Activated CD8-positive, alpha-beta T cell treated with anti-CD3 and anti-CD28 coated beads, Interleukin-2, amount 10 ng/mL, durations not matched to agents 7 days and 5 days (primary cell): ENCODE measurements at places on chromosomes 5 and 9.

GRCh38 chr9:89021154-89021803, 30.0 kb downstream of the S1PR3 start:
- no peak for DNase-seq

DNA sequence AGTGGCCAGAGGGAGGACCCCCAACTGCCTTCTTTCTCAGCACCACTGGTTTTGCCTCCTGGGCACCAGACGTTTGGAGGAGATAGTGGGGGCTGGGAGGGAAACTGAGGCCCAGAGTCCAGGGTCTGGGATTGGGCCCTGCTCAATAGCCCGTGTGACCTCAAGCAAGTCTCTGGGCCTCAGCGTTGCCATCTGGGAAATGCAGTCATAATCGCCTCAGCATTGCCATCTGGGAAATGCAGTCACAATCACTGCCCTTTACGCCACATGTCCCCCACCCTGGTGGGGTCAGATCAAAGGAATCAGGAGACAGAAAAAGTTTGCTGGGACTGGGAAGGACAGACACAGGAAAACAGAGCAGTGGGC, 1.6 kb downstream of the SH2D3C start:
- DNase-seq: peak; percentile 42

DNA sequence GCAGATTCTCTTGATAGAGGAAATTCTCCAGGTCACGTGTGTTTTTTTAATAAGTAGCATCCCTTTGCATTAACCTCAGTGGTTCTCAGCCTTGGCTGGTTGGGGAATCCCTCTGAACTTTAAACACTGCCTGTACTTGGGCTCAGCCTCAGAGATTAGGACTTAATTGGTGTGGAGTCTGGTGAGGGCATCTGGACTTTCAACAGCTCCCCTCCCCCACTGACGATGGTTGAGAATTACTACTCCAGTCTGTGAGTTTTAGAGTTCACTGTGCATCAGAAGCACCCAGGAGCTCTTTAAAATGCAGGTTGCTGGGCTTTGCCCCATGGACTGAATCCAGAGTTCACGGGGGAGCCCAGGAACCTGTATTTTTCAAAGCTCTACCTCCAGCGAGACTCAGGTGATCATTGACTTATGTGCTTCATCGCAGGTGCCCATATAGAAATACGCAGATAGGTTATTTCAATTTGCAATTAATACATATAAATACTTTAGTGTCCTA, 71.4 kb downstream of the DAPK1 start:
- no peak for DNase-seq

GRCh38 chr9:2307480-2307879, 292.3 kb downstream of the SMARCA2 start:
- DNase-seq: no peak

DNA sequence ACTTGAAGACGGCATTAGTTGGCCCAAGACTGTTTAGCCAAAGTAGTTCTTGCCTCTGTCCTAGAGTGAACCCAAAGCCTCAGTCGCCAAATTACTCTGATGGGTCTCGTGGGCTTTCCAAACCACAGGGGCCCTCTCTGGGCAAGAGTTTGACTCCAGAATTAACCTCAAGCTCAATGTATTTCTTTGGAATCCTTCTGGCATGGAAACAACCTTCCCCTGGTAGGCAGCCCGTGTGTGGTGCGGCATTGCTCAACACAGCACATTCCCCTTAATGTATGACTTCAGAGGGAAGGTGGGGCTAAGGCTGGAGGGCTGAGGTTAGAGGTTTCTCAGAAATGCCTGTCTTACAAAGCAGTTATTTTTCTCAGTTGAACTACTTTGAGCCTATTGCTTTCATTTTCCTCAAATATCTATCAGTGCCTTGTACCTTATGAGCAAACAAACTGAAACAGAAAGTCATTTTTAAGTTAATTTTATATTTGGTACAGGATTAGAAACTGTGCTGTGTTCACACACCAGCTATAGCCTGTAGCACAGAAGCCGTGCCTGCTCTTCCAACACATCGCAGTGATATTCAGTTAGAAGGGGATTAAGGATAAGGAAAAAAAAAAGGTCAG, 123.9 kb upstream of the HAPLN1 start:
- DNase-seq: peak; percentile 66

DNA sequence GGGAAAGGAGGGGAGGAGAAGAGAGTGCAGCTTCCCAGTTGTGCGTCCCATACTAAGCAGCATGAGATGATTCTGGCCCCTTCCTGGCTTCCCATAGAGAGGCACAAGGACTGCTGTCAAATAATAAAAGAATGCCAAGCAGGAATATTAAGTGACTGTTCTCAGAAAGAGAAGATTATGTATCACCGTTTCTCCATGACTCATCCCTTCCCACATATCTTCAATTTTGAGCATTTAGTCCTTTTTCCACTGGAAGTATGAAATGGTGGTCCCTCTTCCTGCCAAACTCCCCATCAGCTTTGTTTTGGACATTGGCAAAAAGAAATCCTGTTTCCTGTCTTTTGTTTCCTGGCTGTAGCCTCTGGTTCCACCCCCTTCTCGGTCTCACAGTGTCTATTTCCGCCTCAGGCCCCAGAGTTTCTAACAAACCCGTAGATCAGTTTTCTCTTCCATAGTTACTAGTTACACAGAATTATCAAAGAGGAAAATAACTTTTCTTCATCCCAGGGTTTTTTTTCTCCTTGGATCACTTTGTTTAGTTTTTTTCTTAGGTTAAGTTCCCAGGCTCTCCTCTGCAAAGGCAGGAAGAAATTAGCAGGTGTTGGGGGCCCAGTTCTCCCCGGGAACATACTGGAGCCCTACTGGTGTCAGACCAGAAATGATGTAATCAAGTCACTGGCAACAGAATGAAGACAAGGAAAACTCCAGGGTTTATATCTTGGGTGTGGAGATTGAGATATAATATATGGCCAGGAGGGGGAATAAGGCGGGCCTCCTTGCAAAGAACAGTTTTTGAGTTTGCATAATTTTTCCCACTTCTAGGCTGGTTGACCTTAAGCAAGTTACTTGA, 26.4 kb upstream of the ARHGAP26 start:
- no peak for DNase-seq

GRCh38 chr5:60340965-60341471, 358.9 kb downstream of the DEPDC1B start:
- no peak for DNase-seq

GRCh38 chr5:150434464-150434863, 15.1 kb downstream of the RPS14 start:
- DNase-seq: no peak

DNA sequence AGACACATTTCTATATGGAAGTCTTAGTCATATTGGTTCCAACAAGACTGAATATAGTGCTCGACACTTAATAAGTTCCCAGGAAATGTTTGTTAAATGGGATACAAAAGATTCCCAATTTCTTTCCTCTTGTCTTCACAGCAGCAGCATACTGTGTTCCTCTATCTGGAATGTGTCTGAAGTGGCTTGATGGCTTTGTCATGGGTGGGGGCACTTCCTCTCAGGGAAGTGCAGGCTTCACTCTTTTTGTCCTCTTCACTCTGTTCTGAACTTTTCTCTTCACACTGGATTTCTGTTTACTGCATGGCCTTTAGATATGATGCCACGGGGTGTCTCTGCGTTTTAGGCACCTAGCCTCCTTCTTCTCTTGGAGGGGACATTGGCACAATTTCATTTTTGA, 127.7 kb upstream of the C9orf72 start:
- no peak for DNase-seq

DNA sequence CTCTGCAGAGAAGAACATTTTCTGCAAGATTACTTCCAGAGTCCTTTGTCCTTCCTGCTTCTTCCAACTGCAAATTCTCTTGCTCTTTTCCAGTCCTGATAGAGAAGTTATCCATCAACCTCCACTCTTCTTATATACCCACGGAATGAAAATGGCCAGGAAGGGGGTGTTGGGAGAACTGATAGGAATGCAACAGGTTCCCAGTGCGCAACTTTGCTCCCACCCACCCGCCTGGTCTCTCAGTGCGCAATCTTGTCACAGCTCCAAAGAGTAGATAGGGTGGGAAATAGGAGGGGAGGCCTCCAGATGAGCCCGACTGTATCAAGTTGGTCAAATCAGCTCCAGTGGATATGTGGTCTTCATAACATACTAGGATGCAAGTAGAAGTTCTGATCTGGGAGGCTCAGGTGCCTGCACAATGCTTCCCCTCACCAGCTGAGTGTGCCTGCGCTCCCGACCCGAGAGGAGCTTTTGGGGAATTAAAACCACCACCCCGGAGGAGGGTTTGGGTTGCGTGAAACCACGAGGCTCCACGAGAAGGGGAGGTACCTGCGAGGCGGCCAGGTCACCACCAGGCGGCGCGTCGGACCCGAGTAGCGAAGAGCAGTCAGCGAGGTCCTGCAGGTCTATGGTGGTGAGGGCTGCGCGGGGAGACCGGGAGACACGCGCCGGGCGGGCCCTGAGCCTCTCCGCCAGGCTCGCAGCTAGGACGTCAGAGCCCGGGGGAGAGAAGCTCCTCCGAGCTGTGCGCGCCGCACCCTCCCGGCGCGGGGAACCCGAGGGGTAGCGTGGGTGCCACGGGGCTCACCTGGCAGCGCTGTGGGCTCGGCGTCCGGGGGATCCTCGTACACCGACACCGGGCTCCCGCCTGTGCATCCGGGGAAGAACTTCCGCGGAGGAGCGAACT, 835 bp downstream of the MCIDAS start:
- peak; percentile 76 for DNase-seq

- DNase-seq: no peak
These were observed 54.7 kb upstream of the TSLP start for GRCh38 chr5:111016801-111017200.

DNA sequence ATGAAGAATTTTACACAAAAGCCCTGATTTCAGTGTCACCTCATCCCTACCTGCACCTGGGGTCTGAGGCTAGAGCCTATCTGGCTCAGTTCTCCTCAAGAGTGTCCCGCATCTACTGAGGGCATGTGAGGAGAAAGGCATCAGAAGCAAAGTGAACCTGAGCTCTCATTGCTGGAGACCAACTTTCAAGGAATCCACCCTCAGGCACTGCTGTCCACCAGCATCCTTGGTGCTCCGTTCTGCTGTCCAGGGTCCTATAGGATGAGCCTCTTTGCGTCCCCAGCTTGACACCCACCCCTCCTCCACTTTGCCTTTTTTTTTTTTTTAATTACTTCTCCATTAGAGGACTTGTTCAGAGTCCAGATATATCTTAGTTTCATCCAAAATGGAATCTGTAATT, 49.5 kb downstream of the CAMSAP1 start:
- no peak for DNase-seq

- no peak for DNase-seq
These were observed 196.1 kb downstream of the ARRDC3 start for GRCh38 chr5:91187032-91187431.

DNA sequence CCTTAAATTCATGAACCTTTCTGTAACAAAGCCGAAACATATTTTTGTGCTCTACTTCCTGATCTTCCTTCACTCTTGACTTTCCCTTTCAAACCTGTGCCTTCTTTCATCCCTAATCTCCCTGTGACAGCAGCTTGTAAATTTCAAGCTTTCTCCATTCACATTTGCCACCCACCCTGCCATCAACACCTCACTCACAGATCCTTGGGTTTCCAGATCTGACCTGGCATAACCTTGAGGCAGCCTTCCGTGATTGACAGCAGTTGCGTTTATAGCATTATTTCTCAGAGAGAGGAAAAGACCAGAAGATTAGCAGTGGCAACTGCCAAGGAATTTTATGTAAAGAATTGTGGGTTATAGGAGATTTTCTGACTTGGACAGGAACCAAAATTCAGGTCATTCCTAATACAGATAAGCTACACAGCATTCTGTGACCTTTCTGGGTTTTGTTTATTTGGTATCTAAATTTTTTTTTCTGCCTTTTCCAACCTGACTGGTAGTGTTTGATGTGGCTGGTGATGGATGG, 260.0 kb downstream of the NR2F1-AS1 start:
- DNase-seq: no peak

- DNase-seq: no peak
These were observed 115.0 kb downstream of the NFIB start for GRCh38 chr9:14198841-14199455.

GRCh38 chr5:32127711-32128110, 46.4 kb downstream of the GOLPH3 start:
- no peak for DNase-seq

- DNase-seq: no peak
These were observed 1.5 kb downstream of the GAS1 start for GRCh38 chr9:86945728-86946200.

DNA sequence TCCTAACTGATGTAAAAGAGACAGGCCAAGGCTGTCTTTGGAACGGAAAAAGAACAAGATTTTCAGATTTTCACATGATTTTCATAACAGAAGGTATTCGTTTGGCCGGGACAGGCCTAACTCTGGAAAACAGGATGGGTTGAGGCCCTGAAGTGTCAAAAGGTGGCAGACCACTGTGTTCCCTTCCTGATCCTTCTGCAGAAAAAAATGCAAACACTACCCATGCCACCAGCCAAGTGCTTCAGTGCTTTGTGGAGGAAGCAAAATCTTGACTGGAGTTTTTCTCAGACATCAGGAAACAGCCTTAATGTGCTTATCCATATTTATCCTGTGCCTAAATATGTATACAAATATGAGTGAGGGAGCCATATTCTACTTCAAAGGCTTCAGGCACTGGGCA, 113.5 kb upstream of the IL6ST start:
- no peak for DNase-seq

DNA sequence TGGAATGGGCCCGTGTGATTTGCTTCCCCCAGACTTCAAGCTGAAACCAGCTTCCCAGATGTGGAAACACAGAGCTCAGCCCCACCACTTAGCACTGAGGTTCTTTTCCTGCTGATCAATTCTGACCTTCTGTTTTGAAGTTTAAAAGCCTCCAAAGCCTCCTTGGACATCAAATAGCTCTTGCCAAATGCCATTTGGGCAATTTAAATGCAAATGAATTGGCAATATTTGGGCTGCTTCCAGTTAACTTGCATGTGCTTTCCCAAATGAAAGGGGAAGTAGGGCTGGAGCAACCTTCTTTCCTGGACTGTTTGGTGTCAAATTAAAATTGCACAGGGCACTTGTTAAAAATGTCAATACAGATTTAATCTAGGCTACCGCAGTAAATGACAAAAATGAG, 710.5 kb downstream of the TLR4 start:
- no peak for DNase-seq

DNA sequence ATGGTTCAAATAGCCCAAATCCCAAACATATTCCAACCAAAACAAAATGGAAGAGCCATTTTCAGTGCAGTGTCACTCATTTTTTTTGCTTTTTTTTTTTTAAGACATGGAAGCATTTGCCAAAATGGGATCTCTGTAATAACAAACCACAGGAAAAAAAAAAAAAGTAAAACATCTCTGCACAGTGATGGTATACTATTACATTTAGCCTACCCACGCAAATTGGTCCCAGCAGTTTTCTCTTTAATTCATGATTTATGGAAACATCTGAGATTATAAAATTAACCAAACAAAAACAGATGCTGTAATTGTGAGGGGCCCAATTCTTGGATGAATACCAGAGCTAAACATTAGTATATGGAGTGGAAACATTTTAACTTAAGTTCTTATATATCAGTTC, 566.6 kb downstream of the ZNF608 start:
- no peak for DNase-seq

GRCh38 chr5:159021901-159022556, 77.7 kb downstream of the EBF1 start:
- no peak for DNase-seq

- DNase-seq: no peak
These were observed 597 bp downstream of the SLC31A1 start for GRCh38 chr9:113221800-113222481.
